Right ventricle myocardium superior (tissue), 1 donor: ENCODE measurements at places on chromosomes 3 and 15.

DNA sequence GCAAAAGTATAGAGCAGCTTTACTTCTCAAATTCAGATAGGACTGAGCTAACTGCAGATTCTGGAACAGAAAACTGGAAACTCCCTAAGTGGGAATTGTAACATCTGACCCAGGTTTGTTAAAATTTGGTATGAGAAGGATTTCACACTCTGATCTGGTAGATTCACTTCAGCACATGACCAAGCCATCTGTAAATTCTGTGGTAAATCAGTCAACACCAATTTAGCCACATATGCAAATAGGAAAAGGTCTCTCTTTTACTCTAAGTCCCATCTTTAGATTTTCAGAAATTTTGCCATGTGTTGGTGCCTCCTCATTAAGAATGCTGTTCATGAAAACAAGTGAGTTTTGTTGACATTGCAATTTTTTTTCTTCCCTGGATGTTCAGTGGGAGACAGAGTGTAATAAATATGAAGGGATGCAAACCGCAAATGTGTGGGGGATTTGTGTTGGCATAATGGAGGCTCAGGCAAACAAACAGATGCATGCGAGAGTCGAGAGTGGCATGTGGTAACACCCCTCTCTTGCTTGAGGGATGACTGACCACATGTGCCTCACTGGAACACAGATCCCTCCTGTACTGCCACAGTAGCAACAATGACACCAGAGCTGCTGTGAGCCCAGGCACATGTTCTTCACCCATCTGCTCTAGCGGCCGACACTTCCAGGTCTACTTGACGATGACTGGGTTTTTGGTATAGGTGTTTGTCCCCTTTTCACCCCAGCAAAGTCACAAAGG is 146.6 kb downstream of the FEZF2 start:
- DNase-seq = no peak

DNA sequence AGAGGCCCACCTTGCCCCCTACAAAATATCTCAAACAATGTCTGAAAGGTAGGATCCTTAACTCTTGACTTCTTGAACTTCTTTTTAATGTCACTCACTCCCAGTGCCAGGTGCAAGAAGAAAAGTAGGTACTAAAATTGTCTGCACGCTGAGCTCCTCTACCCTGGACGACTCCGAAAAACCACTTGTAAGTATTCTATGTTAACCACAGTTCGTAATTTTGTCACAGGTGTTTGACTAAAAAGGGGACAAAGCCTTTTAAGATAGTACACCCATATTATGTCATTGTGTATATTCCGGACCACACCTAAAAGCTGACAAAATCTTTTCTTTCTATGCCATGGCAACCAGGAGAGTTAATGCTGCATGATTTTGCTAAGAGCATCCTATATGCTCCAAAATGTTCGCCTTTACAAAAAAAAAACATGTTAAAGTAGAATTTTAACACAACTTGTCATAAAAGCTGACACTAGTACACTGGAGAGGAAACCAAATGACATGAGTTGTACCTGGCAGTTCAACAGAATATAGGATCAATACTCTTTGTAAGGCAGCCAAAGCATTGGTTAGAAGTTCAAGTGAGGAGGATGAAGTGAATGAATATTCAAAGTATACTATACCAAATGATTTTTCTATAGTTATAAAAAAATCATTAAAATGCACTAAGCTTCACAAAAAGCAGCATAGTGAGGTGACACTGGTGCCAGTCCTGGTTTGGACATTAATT is 210.5 kb downstream of the FOXP1 start:
- DNase-seq = no peak

DNA sequence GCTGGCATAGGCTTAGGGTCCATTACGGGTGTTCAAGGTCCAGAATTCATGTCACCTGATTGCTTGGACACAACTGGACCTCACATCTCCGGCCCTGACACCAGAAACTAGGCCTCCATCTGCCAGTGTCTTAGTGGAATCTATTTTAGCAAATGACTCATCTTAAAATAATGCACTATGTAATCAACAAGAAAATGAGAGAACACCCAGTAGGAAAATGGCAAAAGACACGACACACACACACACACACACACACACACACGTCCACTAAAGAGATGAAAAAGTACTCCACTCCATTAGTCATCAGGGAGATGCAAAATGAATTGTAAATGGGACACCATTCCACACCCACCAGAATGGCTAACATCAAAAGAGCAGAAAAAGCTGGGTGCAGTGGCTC is 11.2 kb downstream of the APBA2 start:
- no peak for DNase-seq

GRCh38 chr3:37859908-37860199 is 1.8 kb upstream of the CTDSPL start:
- DNase-seq = no peak

DNA sequence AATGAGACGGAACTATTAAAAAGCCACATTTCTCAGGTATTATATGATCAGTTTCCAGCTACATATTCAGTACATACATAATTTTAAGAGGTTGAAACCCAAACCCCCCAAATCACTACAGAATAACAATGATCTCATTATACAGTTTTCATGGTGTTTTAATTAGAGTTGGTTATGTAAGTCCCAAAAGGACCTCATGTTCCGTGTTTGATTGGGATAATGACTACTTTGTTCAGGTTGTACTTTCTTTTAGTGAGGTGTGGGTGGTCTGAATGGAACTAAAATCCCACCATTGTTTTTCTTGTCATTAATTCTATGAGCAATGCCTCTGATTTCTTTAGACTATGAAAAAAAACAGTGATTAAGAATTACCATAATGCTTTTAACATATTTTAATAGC is 905.6 kb downstream of the NAALADL2 start:
- DNase-seq = no peak

GRCh38 chr3:10420745-10421475 is 84.5 kb downstream of the ATP2B2 start:
- DNase-seq = no peak

- DNase-seq = no peak
Observed at GRCh38 chr3:64341296-64341695, 116.0 kb upstream of the PRICKLE2 start.

DNA sequence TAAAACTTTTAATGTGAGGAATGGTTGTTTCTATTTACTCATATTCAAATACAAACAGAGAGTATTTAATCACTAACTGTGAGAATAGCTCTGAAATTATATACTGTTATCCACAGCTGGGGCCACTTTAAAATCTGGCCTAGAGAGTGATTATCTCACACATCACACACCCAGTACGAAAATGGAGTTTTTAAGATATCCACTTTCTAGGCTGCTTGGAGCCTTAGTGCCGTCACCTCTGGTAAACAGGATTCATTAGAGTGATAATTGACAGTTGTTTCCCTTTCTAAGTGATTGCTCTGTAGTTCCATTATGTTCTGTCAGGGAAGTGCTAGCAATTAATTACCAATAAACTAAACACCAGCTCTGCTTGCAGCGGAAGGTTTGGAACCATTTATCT is 942.4 kb downstream of the FHIT start:
- no peak for DNase-seq

DNA sequence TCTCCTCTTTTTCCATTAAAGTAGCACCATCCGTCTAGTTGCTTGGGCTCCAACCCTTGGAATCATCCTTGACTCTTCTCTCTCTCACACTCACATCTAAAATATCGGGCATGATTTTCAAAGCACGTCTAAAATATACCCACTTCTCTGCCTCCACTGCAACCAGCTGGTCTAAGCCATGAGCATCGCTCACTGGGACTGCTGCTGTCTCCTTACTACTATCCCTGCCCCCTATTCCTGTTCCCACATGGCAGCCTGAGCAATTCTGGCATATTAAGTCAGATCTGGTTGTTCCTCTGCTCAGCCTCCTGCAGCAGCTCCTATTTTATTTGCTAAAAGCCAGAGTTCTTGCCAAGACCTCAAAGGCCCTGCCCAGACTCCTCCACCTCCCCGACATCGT is 53.7 kb downstream of the ST6GAL1 start:
- DNase-seq = no peak

GRCh38 chr3:171255236-171255806 is 204.9 kb downstream of the TNIK start:
- DNase-seq = no peak

DNA sequence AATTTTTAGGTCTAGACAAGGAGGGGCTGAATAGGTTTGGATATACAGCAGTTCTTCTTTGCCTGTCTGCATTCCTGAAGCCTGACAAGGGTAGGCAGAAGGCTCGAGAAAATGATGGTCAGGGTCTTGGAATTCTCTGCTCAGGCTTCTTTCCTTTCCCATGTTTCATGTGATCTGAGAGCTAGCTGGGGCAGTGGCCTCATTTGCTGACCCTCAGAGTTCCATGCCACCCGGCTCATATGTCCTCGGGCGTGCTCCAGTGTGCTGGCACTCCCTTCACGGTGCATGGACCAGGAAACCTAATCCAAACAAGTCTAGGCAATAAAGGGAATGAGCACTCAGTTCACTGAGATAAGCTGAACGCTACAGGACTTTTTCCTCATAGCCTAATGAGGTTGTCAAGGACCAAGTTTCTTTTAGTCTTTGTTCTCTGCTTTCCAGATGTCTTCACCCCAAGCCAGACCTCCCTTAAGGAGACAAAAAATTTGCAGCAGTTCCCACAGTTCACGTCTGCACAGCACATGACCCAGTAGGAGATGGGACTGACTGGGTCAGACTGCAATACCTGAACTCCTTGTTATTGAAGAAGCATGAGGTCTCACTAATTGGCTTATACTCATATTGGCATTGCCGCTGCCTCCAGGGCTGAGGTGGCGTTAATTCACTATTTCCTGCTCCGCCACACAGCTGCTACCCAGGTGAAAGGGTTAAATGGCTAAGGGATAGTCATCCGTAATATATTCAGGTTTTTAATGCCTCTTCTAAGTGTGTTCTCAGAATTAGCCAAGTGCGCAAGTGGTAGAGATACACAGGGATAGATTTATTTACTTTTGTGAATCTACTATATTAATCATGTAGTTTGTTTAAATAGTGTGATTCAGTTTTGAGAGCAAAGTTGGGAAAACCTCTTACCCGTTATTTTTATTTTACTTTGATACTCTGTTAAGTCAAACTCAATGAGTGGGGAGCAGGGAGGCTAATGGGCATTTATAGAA is 15.3 kb upstream of the RTP4 start:
- no peak for DNase-seq

DNA sequence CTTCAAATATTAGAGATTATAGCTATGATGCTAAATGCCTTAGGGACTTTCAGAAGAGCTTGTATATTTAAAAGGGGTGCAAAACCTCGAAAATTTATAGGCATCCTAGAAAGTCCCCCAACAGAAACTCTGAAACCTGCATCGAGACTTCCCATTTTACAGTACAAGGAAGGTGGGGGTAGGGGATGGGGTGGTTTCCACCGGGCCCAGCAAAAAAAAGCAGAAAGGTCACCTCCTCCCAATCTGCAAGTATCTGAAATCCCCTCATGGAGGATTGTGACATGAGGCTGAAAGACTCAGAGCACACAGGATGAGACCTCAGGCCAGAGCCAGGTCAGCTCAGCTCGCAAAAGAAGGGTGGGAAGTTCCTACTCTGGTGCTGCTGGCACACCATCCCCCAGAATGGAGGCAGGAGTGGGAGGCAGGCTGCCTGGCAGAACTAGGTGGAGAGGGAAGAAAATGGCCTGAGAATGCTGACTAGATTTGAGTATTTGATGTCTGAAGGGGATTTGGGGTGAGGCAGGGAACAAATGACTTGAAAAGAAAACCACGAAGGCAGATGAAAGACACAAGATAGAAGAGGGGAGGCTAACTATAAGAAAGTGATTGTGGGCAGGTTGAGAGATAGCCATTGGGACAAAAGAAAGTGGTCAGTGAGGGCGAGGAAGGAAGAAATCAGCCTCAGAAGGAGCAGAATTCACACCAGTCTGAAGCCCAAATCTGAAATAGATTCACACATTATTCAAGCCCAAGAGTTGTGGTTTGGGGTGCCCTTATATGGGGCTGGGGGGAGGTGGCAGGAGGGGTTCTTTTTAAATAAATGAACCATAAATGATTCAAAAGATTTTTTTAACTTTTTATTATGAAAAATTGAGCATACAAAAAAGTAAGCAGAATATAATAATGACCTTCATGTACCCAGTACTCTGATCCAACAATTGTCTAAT is 22.5 kb upstream of the TSC22D2 start:
- DNase-seq = no peak

- DNase-seq = no peak
Observed at GRCh38 chr3:32551087-32551486, 19.6 kb downstream of the DYNC1LI1 start.

DNA sequence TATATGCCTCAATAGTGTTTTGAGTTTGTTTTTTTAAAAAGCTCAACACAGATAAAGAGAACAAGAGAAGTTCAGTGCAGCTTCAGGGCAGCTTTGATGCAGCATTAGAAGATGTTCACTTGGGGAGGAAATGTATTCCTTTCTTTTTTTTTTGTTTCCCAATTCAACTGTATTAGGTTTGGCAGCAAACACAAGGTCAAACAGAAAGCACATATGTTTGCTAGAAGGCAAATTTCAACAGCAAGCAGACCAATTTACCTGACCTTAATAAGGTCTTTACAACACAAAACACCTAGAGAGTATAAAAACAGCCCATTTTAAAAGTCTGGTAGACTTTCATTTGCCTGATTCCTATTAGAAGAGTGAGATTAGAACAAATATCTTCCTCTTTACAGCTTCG is 7.3 kb upstream of the CDAN1 start:
- no peak for DNase-seq

DNA sequence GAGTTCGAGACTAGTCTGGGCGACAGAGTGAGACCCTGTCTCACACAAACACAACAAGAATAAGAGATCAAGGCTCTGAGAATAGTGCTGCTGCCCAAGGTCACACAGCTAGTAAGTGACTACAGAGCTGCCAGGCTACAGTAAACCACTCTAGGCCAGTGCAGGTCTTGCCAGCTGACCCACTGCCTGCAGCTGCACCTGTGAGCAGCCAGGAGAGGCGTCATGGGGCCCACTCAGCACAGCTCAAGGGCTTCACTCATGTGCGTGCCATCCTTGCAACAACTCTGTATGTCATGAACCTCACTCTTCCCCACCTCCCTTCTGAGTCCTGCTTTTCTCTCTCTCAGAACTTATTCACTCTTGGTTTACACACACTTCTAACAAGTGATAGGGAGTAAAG is 176.7 kb downstream of the SMAD6 start:
- DNase-seq = no peak

DNA sequence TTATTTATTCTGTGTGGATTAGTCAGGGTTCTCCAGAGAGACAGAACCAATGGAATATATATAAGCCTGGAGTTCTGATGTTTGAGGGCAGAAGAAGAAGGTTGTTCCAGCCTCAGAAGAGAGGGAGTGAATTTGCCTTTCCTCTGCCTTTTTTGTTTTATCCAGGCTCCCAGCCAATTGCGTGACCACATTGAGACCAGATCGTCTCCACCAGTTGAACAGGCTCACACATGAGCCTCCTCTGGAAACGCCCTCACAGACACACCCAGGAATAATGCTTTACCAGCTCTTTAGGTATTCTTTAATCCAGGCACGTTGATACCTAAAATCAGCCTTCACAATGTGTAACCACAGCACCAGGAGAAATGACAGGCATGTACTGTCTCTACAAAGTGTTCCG is 923.1 kb downstream of the TBL1XR1 start:
- DNase-seq = no peak

DNA sequence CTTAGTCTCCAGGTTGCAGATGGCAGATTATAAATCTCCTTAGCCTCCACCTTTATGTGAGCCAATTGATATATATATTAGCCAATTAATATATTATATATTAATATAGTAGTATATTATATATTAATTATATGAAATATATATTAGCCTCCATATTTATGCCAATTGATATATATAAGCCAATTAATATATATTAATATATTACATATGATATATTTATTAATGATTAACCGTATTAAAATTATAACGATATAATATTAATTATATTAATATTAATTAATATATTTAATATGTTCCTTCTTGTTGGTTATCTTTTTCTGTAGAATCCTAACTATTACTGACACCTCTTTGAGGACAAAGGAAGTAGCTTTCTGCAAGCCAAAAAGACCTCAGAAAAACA is 972.5 kb downstream of the GBE1 start:
- DNase-seq = no peak
